Spleen (tissue), 13 donors: ENCODE measurements at places on chromosomes 3 and 15.

GRCh38 chr3:69411346-69411745 lies 25.5 kb upstream of the FRMD4B start:
- no peak for DNase-seq

DNA sequence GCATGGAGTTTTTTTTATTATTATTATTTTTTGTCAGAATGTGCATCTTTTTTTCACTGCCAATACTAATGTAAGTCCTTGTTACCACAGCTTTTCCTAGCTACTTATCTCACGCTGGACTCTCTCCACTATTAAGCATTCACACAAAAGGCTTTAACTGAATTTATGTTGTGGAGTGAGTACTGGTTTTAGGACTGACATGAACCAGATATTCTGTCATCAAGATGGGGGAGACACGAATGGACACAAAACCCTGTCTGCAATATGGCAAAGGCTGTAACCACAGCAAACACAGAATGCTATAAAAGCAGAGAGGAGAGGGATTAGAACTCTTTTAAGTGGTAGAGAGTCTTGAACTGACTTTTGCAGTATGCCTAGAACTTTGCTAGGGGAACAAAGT lies 592.2 kb upstream of the TBL1XR1 start:
- no peak for DNase-seq

DNA sequence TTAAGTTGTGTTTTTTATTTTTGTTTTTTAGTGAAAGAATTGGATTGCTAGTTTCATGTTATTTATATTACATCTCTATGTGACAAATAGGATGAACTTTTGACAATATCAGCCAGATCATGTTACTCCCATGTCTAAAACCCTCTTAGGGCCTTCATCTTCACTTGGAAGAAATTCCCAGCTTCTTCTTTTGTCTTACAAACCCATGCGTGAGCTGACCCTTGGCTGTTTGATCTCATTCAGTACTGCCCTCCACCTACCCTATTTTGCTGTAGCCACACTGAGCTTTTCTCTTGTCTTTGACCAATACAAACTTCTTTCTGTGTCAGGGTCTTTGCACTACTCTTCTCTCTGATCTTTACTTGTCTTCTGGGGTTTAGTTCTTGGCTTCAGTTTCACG lies 37.0 kb downstream of the RBM6 start:
- no peak for DNase-seq

GRCh38 chr3:151625086-151625485 lies 108.6 kb upstream of the AADACL2 start:
- no peak for DNase-seq

- DNase-seq, result peak; percentile 40
Measured at GRCh38 chr3:14477311-14477935, 62.7 kb downstream of the GRIP2 start.

DNA sequence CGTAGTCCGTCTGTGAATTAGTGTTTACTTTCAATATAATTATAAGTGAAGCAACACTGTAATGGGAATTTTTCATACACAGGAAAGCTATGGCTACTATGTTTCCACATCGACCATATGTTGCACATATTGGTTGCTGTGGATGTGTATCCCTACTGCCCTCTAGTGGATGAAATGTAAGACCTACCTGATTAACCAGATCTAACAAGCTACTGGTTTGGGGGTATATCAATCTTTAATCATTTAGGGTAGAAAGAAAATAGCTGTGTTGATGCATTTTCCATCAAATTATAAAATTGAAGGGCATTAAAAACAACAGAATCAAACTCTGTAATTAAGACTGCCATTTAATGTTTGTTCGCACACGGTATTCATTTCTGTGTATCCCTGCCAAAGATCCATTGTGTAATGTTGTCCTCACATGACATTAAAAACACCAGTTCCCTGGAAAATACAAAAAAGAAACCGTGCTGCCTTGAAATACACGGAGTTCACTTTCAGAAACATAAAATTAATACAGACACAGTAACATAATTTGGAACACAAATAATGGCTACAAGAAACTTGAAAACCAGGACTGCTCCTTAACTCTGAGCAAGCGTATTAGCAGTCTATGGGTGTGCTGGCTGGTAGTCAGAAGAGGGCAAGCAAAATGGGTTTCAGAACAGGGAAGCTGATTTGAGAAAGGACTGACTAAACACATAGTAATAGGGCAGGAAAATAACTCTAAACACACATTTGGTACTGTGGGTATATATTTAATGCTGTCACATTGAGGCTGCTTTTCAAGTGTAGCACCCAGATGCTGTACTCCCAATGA lies 125.1 kb downstream of the TIGIT start:
- DNase-seq, result no peak

DNA sequence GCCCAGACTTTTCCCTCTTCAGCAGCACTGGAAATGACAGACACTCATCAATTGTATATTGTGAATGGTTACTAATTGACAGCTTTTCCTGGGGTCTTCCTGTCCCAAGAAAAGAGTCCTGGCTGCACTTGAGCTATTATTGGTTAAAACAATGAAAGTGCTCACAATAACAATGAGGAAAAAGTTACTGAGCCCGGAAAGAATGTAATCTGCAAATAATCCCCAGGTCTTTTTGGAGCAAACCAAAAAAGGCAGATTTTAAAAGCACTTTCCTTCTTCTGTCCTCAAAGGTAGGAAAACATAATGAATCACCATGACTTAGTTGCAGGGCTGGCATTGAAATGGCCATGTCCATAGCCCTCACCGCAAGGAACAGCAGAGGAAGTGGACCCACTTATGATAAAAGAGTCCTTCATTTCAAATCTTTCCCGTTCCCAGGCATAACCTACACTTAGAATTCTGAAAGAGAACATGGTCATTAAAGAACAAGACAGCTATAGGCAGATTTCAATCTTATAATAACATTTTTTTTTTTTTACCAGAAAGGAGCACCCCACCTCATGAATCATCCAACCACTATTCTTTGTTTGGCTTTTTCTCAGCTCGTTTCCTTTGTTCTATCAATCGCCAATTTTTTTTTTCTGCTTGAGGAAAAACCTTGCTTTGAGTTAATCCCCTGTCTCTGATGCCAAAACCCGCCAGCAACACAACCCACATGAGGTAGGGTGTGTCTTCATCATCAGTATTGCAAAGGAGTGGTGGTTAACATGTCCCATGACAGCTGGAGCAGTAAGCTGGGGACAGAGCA lies 35.5 kb upstream of the ATP1B3 start:
- DNase-seq, result no peak
